NCI-H1436 treated with DMSO at 0.1 percent for 48 hours (cell line): ENCODE measurements at places on chromosomes 2 and 18.

DNA sequence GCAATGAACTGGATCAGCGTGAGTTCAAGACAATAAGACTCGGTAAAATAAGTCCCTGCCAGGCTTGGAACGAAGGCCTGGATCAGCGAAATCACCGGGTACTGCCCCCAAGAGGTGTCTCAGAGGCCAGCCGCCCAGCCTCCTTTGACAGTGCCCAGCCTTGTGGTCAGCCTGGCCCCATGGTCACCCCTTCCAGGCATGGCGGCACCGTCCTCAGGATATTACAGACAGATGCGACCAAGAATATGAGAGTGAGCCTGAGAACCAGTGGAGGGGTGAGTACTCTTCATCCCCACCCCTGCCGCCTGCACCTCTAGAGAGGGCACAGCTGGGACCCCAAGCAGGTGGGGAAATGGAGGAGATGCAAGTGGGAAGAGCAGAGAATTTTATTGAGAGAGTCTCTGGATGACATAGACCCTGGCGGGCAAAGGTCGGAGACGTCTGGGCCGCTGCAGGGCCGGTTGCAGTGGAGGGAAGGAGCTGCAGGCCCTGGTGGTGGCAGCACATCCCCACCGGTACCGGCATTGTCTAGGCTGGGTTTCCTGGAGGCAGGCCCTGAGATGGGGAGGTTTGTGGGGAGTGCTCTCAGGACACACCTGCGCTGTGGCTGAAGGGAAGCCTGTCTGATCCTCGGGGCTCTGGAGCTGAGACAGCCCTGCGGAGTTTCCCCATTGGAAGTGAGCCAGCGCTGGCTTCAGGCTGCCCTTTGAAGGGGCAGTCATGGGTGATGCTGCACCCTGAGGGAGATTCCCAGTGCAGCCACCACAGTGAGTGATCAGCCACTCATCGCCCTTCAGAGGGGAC lies 190.0 kb downstream of the SEPTIN10 start:
- no peak for DNase-seq

GRCh38 chr18:79496237-79496977 lies 100.7 kb downstream of the NFATC1 start:
- DNase-seq, result no peak

- DNase-seq, result no peak
Observed at GRCh38 chr2:199943373-199943772, 11.9 kb downstream of the TYW5 start.

DNA sequence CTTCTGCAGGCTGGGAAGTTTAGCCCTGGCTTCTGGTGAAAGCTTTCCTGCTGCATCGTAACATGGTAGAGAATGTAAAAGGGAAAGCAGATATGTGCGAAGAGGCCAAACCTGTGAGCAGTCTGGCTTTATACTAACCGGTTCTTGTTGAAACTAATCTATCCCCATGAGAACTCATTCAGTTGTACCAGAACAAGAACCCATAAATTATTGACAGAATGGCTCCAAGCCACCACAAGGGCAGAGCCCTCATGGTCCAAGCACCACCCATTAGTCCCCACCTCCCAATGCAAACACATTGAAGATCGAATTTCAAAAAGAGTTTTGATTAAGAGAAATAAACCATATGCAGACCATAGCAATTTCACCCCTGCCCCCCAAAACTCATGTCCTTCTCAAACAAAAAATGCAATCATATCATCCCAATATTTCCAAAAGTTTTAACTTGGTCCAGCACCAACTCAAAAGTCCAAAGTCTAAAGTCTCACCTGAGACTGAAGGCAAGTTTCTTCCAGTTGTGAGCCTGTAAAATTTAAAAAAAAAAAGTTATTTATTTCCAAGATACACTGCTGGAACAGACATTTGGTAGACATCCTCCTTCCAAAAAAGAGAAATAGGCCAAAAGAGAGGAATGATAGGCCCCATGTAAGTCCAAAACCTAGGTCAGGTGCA lies 318.9 kb downstream of the CNTNAP5 start:
- no peak for DNase-seq

GRCh38 chr2:230319211-230319862 lies 7.7 kb upstream of the SP140L start:
- no peak for DNase-seq
